ENCODE measurements at places on chromosomes 11 and 22.

DNA sequence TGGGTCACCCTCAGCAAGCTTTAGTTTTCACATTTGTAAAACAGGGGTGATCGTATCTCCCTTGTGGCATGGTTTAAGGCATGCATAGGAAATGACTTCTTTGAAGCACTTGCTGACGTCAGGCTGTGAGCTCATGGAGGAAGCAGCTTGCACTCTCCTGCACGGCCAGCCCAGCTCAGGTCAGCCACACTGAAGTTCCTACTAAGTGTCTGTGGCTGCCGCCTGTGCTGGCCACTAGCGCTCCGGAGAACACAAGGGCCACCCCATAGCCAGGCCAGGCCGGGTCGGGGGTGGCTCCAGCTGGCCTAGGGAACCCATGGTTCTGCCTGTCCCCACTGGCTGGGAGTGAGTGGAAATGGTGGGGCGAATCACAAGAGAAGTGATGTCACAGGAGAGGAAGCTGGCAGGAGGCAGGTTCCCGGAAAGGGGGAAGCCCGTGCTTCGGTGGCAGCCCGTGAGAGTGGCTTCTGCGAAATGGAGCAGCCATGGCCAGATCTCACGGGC is 28.2 kb downstream of the KCTD17 start:
- no peak for DNase-seq

DNA sequence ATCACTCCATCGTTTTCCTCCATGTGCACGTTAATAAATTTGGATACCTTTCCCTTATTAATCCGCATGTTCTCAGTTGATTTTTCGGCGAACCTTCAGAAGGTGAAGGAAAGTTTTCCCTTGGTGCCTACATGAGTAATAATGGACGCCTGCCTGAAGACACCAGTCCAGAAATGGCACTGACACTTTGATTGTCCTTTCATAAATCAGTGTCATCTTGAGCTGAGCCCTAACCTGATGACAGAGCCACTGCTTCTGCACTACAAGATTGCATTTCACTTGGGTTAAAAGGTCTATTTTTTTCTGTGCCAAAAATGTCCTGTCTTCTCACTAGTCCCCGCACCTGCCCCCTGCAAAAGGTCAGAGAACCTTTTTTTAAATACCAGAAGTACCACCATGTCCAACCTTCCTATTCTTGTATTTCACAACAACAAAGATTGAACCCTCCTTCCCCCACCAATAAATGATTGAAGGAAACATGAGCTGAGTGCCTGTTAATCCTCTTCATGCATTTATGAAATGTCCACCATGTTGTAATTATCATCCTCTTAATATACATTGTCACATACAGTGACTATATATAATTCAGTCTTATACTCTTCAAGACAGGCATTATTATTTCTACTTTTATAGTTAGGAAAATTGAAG is 219.9 kb upstream of the UBASH3B start:
- DNase-seq: no peak

- DNase-seq: no peak
These were observed 525.6 kb downstream of the INSC start for GRCh38 chr11:15640318-15640717.

DNA sequence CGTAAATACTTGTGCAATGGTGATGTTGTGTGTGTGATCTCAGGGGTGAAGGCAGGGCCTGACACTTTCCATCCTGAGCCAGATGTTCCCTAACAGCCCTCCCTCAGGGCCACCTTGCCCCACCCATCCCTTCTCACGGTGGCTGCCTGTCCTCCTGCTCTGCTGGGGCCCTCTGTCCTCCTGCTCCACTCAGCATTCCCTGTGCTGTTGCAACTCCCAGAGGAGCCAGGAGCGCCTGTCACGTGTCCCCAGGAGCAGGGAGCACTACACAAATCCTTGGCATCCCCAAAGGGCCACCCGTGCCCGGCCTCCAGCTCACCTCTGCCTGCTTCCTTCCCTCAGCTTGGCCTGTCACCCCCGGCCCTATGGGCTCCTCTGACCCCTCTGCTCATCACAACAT is 10.2 kb upstream of the CSNK1E start:
- no peak for DNase-seq

DNA sequence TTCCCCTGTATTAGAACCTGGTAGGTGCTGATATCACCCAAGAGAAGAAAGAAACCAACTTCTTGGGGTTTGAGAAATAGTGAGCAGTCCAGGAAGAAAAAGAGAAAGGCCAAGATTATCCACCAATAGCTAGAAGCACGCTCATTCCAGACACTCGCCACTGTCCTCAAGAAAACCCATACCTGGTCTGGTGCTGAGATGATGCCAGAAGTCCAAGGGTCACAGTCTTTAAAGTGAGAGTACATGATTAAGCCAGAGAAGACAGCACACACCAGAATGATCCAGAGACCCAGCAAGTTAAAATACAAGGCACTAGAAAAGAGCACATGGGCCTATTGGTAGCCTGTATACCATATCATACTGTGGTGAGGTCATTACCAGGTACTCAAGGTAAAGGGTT is 23.6 kb downstream of the SLC5A12 start:
- DNase-seq: no peak

DNA sequence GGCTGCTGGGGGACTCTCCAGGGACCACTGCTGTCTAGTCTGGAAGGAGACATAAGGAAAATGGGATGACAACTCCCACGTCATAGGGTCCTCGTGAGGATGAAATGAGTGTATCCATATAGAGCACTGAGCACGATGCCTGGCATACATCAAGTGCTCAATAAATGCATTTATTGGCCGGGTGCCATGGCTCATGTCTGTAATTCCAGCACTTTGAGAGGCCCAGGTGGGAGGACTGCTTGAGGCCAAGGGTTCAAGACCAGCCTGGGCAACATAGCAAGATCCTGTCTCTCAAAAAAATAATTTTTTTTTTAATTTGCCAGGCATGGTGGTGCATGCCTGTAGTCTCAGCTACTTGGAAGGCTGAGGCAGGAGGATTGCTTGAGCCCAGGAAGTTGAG is 12.2 kb upstream of the TPST2 start:
- DNase-seq: no peak

DNA sequence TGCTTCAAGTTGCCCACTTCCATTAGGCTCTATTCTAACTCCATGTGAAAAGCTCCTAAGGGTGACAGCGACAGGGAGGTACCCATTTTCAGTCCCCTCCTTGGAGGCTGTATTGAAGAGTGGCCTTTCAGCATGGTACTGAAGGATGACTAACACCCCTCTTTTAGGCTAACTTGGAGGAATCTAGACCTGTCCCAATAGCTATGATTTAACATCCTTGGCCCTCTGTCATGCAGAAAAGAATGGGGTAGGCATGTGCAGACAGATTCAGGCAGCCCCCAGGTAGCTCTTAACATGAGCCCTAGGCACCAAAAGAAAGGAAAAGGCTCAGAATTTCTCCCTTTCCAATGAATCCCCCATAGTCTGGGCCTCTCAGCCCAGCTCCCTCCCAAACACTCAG is 89.3 kb upstream of the AMOTL1 start:
- DNase-seq: no peak

DNA sequence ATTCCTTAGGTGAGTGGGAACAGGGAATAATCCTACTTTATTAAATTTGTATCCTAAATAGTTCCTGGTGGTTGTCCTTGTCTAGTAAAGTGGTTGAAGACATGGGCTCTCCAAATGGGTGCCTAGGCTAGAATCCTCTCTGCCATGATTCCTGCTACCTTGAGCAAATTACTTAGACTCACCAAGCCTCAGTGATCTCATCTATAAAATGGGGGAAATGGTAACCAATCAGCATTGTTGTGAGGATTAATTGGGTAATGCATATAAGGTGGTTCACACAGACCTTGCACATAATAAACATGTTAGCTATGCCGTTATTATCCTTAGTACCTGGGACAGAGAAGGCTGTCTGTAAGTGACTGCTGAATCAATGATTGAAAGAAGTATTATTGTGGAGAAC is 109.9 kb downstream of the FAR1 start:
- DNase-seq: no peak

DNA sequence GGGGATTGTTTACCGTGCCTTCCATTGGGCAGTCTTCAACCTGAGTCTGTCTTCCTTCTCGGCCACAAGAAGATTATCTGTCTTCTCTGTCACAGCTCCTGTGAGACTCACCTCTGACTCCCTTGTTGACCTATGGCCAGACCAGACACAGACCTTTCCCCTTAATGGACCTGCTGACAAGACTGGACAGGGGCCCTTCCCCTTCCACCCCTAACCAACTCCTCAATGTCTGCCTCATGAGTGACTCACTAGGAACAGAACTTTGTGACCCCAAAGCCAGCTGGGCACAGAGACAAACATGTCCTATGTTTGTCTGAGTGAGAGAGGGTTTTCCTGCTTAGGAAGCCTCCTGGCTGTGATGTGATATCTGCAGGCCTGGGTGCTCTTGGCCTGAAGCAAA is 405.0 kb downstream of the BRD1 start:
- DNase-seq: no peak

DNA sequence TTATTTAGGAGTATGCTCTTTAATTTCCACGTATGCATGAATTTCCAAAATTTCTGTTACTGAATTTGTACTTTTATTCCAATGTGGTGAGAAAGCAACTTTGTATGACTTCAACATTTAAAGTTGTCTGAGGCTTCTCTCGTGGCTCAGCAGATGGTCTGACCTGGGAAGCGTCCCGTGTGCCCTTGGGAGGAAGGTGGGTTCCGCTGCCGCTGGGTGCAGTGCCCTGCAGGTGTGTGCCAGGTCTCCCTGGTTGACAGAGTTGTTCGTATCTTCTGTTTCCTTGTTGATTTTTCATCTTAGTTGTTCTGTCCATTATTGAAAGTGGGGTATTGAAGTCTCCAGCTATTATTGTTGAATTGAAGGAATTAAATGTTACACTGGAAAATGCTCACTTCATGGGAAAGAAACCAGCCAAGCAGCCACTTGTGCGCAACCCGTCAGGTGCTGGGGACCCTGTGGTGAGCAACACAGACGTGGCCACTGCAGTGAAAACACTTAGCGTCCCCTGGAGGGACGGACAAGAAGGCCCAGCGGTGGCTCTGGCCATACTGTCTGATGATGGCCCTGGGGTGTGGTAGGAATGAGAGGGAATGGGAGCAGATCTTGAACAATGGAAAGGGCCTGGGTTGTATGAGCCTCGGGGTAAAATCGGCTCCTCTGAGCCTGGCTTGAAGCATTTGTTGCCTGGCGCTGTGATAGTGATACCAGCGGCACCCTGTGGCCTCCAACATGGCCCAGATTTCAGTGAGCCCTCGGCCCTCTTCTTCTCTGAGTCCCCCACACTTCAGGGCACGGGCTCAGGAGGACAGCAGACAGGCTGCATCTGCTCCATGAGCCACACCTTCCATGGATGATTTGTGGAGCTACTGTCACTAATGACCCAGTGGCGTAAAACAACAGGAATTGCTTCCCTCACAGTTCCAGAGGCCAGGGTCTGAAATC is 31.5 kb upstream of the KRTAP5-7 start:
- no peak for DNase-seq

DNA sequence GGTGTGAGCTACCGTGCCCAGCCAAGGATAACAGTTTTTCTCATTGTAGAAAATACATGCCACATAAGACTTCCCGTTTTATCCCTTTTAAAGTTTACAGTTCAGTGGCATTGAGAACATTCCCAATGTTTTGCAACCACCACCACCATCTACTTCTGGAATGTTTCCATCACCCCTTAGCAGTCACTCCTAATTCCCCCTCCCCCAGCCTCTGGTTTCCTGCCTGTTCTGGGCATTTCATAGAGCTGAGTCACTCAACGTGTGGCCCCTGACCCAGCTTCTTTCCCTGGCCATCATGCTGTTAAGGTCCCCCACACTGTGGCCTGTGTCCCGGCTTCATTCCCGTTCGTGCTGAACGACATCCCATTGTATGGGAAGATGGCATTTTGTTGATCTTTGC is 30.7 kb downstream of the FGF4 start:
- no peak for DNase-seq

DNA sequence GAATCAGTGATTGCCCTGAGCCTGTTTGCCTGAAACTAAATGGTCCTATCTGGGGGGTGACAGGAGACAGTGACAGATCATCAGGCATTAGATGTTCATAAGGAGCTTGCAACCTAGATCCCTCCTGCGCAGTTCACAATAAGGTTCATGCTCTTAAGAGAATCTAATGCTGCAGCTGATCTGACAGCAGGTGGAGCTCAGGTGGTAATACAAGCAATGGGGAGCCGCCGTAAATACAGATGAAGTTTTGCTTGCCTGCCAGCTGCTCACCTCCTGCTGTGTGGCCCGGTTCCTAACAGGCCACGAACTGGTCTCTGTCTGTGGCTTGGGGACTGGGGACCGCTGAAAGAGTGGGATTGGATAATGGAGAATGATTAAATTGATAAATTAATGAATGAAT is 14.0 kb downstream of the NOX4 start:
- no peak for DNase-seq

DNA sequence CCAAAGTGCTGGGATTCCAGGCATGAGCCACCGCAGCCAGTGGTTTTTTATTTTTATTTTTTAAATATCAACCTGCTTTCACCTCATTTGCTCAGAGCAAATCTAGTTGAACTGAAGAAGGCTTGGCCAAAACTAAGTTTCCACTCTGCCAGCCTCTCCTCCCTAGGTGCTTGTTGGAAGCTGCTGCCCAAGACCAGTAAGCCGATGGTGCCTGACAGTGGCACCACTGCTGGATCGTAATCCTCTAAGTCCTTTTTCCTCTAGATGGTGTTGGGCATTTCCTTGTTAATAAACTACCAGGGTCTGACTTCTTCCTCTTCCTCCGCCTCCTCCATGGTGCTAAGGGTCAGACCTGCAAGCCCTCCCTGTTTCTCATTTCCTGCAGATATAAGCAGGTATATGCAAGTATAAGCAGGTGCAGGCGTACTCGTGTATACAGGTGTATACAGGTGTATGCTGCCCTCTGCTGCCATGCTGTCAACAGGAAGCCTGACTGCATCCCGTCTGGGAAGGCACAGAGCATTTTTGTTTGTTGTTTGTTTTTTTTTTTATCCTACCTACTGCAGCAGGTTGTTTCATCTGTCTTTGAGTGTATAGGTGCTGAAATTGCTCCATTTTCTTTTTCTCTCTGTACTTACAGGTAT is 1.6 kb downstream of the NADSYN1 start:
- DNase-seq: no peak

GRCh38 chr22:42283278-42284201 is 13.1 kb upstream of the TCF20 start:
- peak; percentile 34 for DNase-seq

GRCh38 chr11:65589444-65590239 is 6.0 kb downstream of the KCNK7 start:
- no peak for DNase-seq

DNA sequence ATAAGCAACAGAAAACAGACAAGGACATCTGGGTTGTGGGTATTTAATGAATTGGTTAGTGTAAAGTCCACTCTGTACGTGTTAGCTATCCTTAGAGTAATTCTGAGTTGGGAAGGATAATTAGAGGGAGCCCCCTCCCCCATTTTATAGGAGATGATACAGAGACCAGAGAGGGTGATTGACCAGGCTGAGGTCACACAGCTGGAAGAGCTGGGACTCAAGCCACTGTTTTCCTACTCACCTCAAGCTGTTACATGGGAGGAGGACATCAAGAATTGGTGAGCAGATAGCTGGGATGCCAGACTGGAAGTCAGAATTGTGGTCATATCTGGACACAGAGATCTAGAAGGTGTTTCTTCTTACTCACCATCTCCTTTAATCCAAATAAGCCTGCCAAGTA is 8.7 kb upstream of the NPTXR start:
- no peak for DNase-seq
